Activated CD4-positive, alpha-beta T cell treated with anti-CD3 and anti-CD28 coated beads for 4 hours (primary cell): ENCODE measurements at places on chromosomes 6 and 20.
A peak's percentile ranks its signal among the peaks of the same experiment; 100 is the strongest.

DNA sequence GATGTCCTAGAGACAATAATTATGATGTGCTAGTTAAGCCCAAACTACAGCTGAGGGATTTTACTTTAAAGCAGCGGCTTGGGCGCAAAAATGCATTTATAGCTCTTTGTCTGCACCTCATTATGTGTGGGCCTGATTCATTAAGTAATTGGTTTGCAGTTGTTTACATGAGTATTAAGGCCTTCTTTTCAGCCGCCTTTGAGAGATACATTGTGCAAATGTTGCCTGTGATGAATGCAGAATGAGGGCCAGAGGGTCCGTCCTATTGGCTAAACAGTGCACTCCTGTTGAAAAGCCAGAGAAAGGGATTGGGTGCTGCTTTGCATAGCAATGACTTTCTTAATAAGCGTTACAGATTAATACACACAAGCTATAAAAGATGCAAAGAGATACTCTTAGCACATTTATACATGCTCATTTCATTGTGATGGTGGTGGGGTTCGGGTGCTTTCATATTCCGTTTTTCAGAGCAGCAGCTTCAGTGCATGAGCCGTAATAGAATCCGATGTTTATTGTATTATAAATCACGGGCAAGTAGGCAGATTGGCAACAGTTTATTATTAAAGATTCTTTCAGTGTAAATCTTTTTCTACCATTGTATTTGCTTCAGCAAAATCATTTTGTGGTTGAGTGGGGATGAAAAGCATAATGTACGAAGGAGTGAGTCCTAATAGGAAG is 68.2 kb upstream of the XRN2 start:
- no peak for DNase-seq

DNA sequence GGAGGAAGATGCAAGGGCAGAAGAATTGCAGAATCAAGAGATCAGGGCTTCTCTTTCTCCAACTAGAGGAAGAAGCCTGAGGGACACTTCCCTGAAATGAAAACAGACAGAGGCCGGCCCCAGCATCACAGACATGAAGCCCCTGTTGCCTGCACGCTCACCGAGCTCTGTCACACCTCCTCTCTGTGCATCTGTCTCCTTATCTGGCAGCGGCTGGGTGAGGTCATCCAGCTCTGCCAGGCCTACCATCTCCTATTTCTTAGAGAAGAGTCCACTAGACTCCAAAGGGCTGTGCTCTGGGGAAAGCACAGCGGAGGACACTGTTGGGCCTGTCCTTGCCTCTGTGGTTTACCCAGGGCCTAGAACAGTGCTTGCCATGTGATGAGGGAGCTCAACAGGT is 71.9 kb upstream of the MLN start:
- no peak for DNase-seq

DNA sequence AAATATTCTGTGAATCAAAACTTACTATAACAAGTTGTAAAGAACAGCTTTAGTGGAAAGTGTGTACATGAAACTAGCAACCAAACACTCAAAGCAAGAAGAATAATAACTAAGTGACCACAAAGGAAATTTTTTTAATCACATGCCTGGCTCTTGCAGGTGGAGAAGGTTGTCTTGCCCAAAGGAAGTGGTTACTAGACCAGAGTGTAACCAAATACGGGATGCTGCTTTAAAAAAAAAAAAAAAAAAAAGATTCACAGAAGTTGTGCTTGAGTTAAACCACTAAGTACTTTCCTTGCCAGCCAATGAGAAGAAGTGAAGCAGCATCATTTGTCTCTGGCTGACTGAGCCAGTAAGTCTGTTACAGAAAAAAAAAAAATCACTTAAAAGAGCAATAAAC is 19.1 kb upstream of the HLA-DQB1 start:
- DNase-seq, result peak; percentile 29

DNA sequence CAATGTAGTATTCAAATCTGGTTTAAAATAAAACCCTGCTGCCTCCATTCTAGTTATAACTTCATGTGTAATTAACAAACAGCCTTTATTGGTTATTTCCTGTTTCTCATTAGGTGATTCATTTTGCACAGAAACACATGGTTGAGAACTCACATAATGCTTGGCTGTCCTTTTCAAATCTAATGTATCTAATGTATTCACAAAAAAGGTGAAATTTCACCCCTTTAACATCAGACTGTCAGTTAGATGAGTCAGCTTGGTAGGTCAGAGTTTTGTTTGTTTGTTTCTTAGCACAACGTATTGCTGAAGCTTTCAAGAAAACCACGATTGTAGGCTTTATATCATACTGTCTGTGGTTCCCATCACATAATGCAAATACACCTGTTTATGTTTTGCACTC is 78.7 kb upstream of the TMEM30A start:
- no peak for DNase-seq

DNA sequence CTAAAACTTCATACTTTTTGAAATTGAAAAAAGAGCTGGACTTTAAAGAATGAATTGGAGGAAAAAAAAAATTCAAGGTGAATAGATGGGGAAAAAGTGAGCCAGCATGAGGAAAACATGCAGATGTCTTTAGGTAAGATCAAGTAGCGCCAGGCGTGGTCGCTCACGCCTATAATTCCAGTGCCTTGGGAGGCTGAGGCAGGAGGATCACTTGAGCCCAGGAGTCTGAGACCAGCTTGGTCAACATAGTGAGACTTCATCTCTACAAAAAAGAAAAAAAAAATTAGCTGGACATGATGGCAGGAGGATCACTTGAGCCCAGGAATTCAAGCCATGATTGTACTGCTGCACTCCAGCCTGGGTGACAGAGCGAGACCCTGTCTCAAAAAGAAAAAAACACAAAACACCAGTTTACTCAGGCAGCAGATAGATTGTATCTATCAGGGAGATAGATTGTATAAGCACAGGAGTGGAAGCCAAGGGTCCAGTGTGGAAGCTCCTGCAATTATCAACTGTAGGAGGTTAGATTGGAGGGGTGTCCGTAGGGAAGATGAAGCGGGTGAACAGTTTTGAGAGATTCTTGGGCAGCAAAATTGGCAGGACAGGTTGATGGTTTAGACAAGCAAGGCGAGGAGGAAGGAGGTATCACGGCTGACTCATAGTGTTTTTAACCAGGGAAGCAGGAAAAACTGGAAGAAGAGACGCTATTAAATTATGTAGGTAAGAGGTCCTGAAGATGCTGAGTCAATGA is 97.6 kb upstream of the ZNF217 start:
- no peak for DNase-seq

DNA sequence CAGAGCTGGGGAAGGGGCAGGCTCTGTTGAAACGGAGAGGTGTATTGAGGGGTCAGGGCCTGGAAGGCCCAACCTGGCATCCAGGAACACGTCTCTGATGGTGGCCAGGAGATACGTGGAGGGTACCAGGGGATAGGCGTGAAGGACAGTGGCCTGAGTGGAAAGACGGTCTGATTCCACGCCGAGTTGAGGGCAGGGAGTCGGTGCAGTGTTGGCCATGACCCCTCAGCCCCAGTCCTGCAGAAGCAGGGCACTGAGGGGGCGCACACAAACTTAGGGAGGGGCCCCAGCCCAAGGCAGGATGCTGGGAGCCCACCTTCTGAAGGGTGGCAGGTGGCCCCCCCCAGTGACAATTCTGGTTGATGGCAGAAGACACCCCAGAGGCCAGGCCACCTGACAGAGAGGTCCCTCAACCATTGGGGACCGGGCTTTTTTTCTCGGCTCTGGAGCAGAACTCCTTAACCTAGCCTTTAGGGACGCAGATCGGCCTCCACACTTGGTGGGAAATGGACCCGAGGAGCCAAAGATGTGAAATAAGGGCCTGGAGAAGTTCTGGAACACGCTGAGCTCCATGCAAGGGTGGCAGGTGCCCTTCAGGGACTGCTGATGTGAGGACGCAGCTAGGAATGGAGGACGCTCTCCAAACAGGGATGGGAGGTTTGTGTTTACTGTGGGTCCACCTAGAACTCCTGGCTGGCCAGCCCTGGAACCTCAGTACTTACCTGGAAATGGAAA is 91.0 kb downstream of the TMEM242 start:
- no peak for DNase-seq

DNA sequence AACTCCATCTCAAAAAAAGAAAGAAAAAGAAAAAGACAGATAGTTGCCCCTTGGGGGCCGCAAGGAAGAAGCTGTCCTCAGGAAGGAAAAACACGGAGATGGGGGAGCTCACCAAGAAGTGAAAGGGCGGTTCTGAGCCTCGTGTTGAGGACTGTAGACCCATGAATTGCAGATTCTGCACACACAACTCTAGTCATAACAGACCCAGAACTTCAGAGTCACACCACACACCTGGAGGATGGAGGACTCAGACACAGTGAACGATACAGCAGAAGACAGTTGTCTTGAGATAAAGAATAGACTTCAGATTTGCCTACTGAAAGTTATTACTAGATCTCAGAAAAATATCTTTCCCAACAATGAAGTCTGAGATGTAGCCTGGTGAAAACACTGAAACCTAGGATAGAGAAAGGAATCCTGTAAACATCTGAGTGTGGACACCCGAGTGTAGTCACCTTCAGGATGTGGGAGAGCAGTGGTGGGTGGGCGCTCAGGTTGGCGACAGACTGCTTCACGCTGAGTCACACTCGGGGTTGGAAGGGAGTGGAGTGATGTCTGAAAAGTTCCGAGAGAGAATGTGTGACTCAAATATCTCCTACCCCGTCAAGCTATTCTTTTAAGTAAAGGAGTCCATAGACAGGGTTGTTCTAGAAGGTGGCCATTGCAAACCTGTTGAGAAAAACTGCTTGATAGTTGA is 88.1 kb downstream of the MAP3K4 start:
- DNase-seq, result peak; percentile 56

- no peak for DNase-seq
These were observed 16.8 kb upstream of the ARMC12 start for GRCh38 chr6:35719830-35720733.

DNA sequence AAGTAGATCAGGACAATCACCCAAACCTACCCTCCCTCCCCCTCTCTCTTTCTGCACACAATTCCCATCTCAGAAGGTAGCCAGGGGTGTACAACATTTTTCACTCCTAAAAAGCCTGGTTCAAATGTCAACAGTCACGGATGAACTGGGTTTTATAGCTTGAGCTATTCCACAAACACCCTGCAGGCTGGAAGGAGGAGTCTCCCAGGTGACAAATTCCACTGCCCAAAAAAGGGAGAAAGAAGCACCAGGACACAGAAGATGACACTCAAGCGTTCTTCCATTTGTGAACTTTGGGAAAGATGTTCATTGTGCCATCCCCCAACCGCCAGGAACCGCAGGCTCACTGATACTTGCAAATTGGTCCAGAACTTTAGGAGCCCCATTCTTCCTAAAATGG is 111.5 kb upstream of the NFATC2 start:
- DNase-seq, result no peak

GRCh38 chr20:1626528-1627199 is 6.9 kb upstream of the SIRPB1 start:
- no peak for DNase-seq

GRCh38 chr6:8670792-8671191 is 235.4 kb upstream of the SLC35B3 start:
- DNase-seq, result no peak

GRCh38 chr20:34998331-34998950 is 42.8 kb downstream of the MYH7B start:
- DNase-seq, result no peak

DNA sequence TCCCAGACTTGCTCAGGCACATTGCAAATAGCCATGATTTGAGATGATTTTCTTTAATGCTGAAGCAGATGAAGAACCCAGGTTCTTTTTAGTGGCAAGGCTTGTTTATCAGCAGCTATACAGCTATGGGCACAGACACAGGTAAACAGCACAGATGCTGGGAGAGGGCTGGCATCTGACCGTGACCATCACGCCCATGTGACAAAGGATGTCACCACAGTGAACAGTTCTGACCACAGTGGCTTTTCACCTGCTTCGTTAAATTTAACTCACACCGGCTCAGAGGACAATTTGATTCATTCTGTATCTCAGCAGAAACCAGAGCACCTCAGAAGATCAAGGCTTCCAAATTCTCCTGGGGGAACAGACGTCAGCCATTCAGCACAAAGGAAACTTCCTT is 142.6 kb downstream of the CDH26 start:
- DNase-seq, result no peak

GRCh38 chr6:20696676-20697075 is 162.4 kb downstream of the CDKAL1 start:
- no peak for DNase-seq

DNA sequence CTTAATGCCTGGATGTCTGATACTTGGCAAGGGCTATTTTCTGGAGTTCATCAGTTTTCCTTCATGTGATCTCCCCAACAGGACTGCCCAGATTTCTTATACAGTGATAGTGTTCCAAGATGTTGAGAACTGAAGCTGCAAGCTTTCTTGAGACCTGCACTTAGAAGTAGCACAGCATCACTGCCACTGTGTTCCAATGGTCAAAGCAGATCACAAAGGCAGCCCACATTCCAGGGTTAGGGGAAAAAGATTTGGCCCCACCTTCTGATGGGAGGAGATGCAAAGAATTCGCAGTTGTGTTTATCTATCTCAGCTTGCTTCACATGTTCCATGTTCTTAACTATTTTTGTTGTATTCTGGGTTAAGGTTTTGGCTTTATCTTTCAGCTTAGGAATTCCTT is 78.2 kb downstream of the GPX5 start:
- DNase-seq, result no peak

GRCh38 chr6:158002951-158003853 is 21.5 kb downstream of the SYNJ2 start:
- DNase-seq, result no peak

GRCh38 chr6:169573883-169574282 is 127.9 kb downstream of the WDR27 start:
- DNase-seq, result no peak

- no peak for DNase-seq
These were observed 31.5 kb downstream of the TXNDC5 start for GRCh38 chr6:7879043-7879442.

- no peak for DNase-seq
These were observed 345.9 kb downstream of the CDH4 start for GRCh38 chr20:61597996-61598395.

GRCh38 chr6:160987265-160987664 is 4.3 kb upstream of the MAP3K4 start:
- no peak for DNase-seq

- peak; percentile 13 for DNase-seq
These were observed 8.7 kb upstream of the MYBL2 start for GRCh38 chr20:43658069-43658722.

- DNase-seq, result no peak
These were observed 93.7 kb downstream of the MAP3K4 start for GRCh38 chr6:161085246-161085645.
